ENCODE measurements at places on chromosomes 4 and X.

DNA sequence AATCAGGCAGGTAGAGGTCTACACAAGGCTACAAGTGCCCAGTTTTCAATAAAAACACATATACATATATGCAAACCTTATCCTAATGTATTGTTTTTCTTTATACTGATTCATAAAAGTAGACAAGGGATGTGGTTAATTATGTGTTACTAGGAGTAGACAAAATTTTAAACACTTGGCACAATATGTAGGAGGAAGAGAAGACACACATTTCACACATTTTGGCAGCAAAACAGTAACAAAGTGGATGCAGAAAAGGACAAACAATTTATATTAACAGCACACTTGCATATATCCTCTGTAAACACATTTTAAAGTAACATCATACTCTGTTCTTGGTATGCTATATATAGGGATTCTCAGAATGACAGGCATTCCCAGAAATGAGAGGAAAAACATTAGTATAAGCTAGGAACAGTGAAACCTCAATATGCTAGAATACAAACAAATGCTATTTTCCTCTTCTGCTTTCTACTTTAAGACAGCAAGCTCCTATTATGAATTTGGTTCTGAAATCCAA is 63.8 kb downstream of the GPRIN3 start:
- no peak for DNase-seq

GRCh38 chr4:68570122-68570507 is 6.0 kb downstream of the UGT2B17 start:
- no peak for DNase-seq

GRCh38 chrX:80317646-80318045 is 102.6 kb upstream of the TENT5D start:
- DNase-seq = no peak

DNA sequence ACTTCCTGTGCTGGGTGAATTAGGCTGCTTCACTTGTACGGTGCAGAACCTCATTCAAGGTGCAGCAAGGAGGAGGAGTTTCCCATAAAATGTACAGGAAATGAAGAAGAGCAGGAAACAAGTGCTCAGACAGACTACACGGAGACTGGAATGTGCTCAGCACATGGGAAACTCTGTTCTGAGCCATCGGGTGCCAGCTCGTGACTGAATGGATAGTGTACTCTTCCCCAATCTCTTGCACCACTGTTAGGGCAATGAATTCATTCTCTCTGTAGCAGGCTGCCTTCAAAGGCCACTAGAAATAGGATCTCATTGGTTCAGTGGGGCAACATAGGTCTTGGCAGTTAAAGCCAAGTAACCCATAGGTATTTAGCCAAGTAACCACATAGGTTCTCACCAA is 200.0 kb upstream of the LDB2 start:
- no peak for DNase-seq

GRCh38 chrX:56314334-56314733 is 82.2 kb downstream of the KLF8 start:
- no peak for DNase-seq

DNA sequence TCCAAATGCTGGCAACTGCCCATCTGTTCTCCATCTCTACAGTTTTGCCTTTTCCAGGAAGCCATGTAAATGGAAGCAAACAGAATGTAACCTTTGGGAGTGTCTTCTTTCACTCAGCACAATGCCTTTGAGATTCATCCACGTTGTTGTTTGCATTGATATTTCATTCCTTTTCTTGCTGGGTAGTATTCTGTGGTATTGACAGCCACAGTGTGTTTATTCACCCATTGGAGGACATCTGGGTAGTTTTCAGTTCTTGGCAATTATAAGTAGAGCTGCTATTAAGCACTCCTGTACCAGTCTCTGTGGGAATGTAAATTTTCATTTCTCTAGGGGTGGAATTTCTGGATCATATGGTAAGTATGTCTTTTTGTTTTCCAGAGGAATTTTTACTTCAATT is 194.3 kb upstream of the RPS6KA3 start:
- DNase-seq = no peak

DNA sequence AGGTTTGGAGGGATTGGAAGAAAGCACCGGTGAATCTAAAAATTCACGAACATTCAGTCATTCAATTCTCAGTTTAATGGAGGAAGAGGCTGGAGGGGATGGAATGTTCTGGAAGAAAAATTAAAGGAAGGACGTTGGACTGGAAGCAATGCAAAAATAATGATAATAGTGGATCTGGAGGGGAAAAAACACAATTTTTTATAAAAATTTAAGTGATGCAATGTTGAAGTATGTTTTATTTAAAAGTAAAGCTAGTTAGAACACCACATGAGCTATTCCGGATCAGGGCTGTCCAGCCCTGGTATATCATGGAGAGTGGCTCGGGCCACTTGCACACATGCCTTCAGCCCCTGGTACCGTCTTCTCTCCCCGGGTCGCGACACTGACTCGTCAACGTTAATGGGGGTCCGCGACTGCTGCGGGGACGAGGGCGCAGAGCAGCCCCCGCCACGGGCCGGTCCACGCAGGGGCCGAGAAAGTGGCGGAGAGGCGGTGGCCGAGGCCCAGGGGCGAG is 204.6 kb downstream of the TENM3 start:
- no peak for DNase-seq

DNA sequence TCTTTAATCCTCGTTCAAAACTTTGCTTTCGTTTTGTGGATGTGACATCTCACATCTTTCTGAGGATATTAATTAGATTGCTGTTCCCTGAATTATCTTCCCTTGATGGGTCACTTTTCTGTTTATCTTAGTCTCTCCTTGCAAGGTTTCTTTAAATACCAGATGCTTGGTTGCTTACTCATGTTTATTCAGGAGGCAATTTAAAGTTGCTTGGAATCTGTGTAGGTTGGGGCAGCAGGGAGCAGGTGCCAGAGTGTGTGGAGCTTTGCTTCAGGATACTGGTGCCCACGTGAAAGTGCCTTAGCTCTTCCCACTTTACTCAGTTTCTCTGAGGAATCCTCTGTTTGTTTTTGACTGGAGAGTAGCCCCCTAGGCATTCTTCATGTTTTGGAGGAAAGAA is 24.0 kb downstream of the ANAPC4 start:
- DNase-seq = no peak

GRCh38 chrX:129609395-129609794 is 45.4 kb downstream of the APLN start:
- DNase-seq = no peak

DNA sequence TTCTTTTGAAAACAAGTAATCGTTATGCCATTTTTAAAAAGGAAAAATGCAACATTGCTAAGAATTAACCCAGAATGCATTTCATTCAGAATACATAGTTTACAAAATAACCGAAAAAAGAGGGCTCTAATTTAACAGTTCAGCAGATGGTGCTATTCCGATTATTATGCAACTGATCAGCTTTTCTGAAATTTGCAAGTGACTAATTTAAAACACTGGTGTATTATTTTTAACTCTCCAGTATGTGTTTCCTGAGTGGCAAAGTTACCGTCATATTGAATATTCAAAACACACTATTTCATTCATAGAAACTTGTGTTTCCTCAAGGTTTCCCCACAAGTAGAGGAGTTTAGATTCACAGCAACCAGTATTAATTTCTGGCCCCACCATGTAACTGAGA is 21.1 kb downstream of the ZBTB49 start:
- DNase-seq = no peak

DNA sequence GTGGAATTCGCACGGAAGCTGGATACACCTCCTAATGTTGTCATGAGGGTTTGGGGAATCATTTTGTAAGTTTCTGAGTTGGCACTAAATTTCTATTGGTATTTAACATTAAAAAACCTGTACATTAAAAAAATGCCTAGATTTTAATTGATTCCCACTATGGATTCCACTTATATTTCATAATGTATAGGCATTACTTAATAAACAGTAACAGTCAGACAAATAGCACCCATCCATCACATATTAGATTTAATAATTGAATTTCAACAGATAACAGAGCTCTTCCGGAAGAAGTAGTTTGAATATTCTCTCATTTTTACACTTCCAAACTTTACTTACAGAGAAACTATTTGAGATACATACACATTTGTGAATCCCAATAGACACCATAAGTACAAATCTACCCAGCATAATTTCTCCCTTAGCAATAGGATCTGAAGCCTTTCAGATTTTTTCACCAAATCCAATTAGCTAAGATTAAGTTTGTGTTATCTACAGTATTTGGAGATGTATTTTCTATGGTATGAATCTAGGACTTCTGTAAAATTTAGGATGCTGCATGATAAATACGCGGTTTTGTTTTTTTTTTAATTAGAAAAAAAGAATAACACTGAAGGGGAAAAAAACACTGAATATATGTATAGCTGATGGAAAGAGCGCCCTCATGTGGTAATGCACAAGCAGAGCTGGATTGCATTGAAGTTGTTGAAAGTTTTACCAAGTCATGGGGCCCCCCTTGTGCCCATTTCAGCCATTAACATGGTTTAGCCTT is 12.2 kb upstream of the ODAM start:
- DNase-seq = no peak

- DNase-seq = no peak
Measured at GRCh38 chrX:15909605-15910004, 55.0 kb upstream of the AP1S2 start.

DNA sequence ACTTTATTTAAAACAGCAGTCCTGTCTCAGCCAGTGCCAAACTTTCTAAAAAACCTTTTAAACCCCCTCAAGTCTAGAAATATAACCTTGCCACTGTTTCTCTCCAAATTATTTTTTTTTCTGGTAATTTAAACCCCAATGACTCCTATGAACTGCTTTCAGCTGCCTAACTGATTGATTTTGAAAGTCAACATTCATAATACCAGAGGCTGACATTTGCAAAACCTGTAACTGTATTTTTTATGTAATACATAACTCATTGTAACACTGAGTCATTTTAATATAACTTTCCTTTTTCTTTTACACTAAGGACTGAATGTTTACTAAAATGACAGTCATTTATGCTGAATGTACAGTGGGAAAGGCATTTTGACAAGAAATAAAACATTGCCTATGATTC is 19.1 kb upstream of the EGFL6 start:
- DNase-seq = no peak

DNA sequence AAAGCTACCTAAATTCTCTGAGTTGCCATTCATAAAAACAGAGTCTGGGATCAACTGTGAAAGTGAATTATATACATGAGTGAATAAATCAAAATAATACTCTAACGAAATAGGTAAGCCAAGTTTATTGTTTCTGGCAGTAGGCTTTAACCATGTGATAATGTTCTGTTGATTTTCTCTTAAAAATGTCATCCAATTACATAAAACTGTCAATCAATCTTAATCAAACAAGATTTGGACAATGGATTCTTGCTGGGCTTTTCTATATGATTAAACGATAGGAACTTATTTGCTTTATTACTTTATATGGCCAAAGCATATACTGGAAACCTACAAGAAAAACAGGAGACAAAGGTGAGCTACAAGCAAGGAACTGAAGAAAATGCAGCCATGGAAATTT is 148.8 kb downstream of the INPP4B start:
- DNase-seq = no peak

DNA sequence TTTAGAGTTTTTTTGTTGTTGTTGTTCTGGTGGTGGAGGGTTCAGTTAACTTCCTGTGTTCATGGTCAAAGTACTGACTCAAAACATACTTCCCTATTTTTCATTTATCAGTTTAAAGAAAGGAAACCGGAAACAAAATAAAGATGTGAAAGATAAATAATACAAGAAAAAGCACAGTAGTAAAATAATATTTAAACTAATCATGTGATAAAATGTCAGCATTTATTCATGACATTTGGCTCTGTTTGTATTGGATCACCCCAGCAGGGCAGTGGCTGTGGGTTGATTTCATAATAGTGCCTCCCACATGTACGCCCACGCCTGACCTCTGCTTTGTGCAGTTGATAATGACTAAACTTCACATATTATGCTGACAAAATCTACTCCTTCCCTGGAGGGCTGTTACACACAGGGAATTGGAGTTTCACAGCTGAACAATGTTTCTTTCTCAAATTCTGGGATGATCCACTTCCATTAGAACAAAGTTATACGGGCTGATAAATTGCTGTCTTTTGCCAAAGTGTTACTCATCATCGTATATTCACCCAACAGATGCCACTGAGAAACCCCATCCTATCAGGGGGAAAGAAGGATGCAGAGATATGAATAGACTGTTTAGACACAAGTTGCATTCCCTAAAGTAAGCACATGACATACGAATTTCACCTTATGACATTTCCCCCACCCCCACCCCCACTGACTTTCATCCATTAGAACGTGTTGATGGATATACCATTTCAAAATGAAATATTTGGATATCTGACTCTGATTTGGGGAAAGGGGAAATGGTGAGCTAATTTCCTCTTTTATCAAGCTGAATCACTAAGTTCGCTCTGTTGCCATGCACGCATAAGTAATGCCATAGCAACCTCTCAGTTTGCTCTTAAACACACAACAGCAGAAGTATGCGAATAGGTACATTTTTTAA is 48.3 kb downstream of the AMELX start:
- DNase-seq = no peak
